Stimulated activated CD8-positive, alpha-beta memory T cell treated with anti-CD3 and anti-CD28 coated beads, Interleukin-12 subunit alpha, Interleukin-12 subunit beta, amount 100 ng/mL, for 4 hours (primary cell): ENCODE measurements at places on chromosomes 13 and 19.

DNA sequence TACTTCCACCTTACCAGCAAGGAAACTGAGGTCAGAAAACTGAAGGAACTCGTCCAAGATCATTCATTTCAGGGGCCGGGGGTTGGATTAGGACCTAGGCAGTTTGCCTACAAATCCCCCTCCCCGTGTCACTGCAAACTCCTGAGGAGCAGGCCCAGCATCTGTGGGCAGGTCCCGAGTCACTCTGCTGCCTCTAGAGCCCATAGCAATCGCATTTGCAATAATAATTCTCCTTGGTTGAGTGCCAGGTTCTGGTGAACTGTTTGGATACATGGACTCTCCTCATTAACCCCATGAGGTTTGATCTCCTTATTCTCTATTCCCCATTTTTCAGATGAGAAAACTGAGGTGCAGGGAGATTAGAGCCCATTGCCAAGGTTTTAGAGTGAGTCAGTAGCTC, 903 bp downstream of the PIN1 start:
- no peak for DNase-seq

- no peak for DNase-seq
Measured at GRCh38 chr13:78247362-78247761, 328.7 kb upstream of the EDNRB start.

DNA sequence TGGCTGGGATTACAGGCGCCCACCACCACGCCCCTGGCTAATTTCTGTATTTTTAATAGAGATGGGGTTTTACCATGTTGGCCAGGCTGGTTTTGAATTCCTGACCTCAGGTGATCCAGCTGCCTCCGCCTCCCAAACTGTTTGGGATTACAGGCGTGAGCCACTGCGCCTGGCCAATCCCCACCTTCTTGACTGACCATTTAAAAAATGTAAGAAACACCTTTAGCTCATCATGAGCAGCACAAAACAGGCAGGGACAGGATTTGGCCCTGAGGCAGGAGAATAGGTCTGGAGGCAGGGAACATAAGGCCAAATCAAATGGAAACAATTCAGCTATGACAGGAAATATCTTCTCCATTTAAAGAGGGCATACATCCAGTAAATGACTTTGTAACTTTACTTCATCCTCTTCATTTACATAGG, 1.4 kb upstream of the MPV17L2 start:
- DNase-seq: no peak

DNA sequence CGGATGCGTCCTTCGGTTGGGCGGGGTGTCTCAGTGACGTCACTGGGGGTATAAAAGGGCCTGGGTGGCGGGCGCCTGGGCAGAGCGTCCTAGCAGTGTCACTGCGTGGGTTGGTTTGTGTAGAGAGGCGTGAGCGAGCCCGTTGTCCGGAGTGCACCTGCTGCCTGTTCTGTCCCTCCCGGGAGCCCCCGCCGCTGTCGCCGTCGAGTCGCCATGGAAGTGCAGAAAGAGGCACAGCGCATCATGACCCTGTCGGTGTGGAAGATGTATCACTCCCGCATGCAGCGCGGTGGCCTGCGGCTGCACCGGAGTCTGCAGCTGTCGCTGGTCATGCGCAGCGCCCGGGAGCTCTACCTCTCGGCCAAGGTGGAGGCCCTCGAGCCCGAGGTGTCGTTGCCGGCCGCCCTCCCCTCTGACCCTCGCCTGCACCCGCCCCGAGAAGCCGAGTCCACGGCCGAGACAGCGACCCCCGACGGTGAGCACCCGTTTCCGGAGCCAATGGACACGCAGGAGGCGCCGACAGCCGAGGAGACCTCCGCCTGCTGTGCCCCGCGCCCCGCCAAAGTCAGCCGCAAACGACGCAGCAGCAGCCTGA, 2.9 kb downstream of the IER2 start:
- peak; percentile 92 for DNase-seq

- DNase-seq: no peak
Measured at GRCh38 chr13:27839809-27840467, 47.7 kb downstream of the GSX1 start.

- peak; percentile 34 for DNase-seq
Measured at GRCh38 chr19:45153339-45154063, 7.3 kb downstream of the NKPD1 start.
